ENCODE measurements at places on chromosomes 7 and 10.

DNA sequence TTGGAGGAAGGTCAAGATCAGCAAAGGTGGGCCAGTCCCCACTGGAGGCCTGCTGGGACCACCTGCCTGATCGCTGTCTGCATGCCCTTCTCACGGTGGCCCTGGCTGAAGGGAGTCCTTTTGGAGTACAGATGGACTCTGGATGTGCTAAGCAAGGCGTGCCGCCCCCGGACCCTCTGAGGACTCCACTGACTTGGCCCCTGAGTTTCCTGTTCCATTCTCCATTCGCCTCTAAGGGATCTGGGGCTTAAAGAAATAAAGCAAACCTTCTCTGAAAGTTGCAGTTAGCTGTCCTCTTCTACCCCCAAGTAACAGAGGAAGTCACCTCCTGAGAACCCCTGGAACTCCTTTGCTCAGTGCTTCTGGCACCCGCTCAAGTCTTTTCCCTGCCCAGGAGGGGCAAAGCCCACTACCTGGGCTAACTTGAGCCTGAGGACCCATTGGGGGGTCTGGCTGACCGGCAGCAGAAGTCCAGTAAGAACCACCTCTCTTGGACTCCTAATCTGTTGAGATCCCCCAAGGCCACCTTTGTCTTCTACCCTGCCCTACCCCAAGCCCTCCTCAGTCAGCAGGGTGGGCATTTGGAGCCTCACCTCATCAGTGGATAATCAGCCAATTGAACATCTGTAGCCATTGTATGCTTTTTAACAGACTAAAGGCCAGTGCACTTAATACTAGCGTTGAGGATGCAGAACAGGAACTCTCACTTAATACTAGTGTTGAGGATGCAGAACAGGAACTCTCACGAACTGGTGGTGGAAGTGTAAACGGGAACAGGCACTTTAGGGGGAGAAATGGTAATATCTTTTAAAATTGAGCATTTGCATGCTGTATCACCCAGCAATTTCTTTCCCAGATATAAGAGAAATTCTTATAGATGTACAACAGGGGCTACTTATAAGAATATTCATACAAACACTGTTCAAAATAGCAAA lies 2.2 kb downstream of the TBATA start:
- no peak for DNase-seq

DNA sequence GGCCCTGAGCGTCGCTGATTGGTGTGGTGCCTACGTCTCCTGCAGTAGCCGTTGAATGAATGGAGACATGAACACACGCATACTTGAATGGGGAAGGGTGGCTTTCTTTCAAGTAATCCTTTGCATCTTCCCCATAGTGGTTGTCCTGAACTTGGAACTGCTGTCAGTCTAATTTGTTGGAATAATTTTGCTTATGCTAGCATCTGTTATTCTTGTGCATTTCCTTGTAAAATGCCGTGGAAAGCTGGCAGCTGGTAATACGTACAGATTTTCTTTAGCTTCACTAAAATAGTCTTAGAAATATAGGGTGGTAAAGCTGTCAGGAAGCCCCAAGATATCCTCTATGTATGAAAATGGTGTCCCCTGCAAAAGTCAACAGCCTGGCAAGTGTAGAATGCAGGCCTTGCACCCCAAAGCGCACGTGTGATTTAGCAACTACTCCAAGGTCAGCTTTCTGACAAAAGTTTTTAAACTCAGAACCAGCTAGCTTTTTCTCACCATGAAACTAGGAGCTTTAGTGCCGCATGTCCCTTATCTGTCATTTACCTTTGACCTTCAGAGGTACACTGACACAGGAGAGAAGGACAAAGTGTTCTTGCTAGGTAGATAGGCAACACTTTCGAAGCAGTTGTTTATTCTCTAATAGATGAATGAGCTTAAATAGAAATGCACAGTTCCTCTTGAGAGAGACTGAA lies 70.8 kb downstream of the RBM33 start:
- no peak for DNase-seq

DNA sequence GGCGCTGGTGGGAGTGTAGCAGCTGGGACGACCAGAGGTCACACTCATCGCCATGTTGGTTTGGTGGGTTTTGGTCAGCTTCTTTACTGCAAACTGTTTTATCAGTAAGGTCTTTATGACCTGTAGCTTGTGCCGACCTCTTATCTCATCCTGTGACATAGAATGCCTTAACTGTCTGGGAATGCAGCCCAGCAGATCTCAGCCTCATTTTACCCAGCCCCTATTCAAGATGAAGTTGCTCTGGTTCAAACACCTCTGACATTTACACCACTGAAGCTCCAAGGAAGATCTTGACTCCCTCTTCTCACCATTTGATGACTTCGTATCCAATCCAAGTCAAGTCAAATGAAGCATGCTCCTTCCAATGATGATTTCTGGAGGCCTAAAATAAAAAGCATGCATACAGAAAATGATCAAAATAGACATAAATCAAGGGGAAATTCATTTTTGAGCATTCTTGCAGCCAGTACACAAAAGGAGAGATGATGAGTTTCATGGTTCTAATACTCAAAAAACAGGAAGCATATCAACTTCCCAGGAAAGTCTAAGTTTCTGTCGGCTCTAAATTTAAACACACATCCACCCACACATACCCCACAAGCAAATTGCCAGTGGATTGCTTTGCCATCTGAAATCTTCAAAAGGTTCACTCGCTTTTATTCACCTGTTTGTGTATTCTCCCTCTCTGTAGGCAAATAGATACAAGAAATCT lies 2.4 kb upstream of the PSMG3 start:
- no peak for DNase-seq

DNA sequence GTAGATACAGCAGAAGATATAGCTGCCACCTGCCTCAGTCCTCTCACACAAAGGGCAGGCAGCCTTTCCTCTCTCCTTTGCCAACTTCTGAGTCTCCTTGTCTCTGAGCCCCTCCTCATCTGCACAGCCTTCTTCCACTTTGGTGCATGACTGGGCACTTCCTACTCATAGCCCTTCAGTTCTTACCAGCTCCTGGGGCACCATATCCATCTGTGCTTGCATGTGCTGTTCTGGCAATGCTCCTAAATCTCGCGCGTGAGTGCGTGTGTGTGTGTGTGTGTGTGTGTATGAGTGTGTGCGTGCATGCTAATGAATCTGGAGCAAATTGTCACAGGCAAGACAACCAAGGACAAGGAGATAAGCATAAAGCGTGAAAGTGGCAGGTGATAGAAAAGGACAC lies 1271.6 kb upstream of the SORCS1 start:
- DNase-seq, result no peak

GRCh38 chr10:24681572-24682088 lies 42.1 kb downstream of the ARHGAP21 start:
- no peak for DNase-seq

DNA sequence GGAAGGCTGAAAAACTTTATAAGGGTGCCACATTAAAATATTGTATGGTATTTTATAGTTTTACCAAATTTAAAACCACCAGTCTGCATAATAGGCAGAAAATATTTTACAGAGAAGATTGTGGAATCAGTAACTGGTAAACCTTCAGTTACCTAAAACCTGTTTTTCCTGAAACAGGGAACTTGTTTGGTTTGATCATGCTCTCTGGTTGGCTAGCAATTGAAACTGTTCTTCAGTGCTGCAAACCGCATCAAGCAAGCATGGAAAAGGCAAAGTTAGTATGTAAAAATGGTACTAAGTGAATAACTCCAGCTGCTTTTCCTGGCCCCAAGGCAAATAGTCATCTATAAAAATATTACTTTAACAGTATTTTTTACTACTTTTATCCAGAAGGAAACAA lies 316.9 kb upstream of the LRRN3 start:
- DNase-seq, result no peak

GRCh38 chr7:151286148-151286547 lies 37.7 kb upstream of the SMARCD3 start:
- no peak for DNase-seq

DNA sequence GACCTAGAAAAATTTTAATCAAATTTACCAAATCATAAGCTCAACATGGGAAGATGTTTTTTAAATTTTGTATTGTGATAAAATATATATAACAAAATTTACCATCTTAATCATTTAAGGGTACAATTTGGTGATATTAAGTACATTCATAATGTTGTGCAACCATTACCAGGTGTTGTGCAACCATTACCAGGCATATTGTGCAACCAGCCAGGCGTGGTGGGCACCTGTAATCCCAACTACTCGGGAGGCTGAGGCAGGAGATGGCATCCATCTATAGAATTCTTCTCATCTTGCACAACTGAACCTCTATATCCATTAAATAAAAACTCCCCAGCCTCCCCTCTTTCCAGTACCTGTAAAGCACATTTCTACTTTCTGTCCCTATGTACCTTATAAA lies 124.5 kb upstream of the SLC13A1 start:
- DNase-seq, result no peak

GRCh38 chr10:71081912-71082311 lies 130.5 kb upstream of the UNC5B start:
- no peak for DNase-seq

Measured in G401 (cell line).